Brain (organoid and tissue), 16 donors: ENCODE measurements at places on chromosomes 3 and 15.

DNA sequence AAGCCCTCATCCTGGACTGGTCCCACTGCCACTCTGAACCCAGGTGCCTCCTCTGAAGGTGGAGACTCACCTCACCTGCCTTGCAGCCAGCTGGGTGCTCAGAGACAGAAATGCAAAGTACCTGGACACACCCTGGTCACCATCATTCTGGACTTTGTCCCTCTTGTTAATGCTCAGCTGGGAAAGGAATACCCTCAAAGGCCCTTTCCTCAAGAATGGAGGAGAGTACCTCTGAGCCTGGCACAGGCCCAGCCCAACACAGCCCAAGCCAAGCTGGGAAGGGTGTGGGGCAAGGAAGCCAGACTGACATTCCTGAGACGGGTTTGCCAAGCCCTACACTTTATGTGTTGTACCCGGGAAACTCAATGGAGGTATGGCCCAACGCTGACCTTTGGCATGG lies 983 bp upstream of the ALAS1 start:
- DNase-seq: no peak

- DNase-seq: no peak
Measured at GRCh38 chr3:114624047-114624445, 330.2 kb downstream of the TIGIT start.

DNA sequence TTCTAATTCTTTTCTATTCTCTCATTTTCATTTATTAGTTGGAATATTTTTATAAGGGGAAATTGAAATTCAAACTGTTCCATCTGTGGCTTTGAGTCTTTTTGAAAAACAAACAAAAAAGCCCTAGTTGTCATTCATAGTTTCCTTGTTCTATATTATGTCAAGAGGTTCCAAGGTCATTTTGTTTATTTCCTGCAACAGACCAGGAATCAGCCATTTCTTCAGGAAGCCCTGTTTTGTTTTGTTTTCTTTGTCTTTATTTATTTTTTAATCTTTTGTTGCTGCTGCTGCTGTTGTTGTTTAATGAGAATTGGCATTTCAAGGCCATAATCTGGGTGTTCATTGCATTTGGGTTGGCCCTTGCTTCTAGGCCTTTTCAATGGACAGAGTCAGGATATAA lies 14.8 kb downstream of the LNP1 start:
- no peak for DNase-seq

GRCh38 chr3:111715911-111716523 lies 120.9 kb upstream of the ZBED2 start:
- DNase-seq: peak; percentile 45

GRCh38 chr3:63927422-63928280 lies 15.5 kb upstream of the SCAANT1 start:
- no peak for DNase-seq

DNA sequence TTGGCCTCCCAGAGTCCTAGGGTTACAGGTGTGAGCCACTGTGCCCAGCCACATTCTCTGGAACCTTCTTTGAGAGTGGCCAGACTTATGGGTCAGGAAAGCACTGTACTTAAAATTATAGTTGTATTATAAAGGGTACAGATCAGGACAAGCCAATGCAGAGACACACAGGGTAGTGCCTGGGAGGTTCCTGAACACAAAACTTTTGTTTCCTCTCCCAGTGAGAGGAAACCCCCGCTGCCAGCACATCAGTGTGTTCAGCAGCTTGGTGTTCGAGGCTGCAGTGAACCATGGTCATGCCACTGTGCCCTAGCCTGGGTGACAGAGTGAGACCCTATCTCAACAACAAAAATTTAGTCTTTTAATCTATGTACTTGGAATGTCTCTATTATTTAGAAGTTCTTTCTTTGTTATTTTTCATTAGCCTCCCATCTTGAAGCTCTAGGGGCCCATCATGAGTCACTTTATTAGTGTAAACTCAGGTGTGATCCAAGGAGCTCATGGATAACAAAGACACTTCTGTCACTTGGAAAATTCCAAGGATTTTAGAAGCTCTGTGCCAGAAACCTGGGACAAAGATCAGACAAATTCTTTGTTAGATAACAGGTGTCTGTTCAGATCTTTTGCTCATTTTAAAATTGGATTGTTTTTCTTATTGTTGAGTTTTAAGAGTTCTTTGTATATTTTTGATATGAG lies 7.8 kb downstream of the BLOC1S6 start:
- DNase-seq: no peak

GRCh38 chr3:5576277-5577011 lies 388.9 kb downstream of the EDEM1 start:
- no peak for DNase-seq

- no peak for DNase-seq
Measured at GRCh38 chr3:23816721-23817120, 11.0 kb downstream of the UBE2E1 start.

- DNase-seq: no peak
Measured at GRCh38 chr3:149623824-149624223, 34.0 kb downstream of the WWTR1 start.

DNA sequence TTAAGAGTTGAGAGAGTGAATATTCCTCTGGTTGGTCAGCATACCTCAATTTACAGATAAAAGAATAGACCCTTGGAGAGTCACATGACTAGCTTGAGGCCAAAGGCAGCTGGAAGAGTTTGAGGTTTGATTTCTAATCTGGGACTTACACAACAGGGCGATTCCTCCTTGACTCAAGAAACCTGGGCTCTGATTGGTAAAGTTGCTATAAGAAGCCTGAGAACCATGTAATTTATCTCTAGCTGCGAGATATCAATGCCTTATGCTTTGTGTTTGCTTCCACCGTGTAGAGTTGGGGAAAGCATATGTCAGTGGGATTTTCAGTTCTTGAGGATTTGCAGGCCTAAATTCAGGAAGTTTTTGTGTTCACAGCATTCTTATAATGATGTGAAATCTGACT lies 206.0 kb downstream of the KLHL25 start:
- DNase-seq: no peak

- DNase-seq: peak; percentile 28
Measured at GRCh38 chr15:27538325-27538724, 560.8 kb downstream of the OCA2 start.

- DNase-seq: no peak
Measured at GRCh38 chr3:68088216-68088615, 433.8 kb upstream of the SUCLG2 start.

- no peak for DNase-seq
Measured at GRCh38 chr3:131174752-131175151, 148.1 kb downstream of the NEK11 start.

DNA sequence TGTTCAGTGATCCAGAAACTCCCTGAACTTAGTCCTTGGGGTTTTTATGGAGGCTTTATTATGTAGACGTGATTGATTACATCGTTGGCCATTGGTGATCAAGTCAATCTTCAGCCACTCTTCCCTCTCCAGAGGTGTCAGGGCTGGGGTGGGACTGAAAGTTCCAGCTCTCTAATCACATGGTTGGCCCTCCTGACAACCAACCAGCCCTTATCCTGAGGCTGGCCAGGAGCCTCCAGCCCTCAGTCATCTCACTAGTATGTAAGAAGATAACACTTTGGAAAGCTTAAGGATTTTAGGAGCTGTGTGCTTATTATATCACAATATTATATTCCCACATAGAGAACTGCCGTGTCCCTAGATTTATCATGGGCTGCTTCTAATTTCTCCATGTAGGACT lies 142.3 kb downstream of the VPS8 start:
- no peak for DNase-seq

DNA sequence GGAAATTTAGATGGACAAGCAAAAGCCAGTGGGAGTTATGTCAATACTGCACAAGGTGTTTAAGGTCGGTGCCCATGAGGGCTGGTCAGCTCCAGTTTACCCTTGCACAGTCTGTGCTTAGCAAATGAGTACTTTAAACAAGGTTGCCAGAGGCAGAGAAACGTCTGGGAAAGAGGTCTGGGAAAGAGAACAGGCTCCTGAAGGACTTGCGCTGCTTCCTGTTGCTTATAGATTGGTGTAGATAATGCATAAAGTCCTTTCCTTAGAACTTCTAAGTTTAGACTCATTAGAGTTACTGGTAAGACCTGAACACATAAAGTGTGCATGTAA lies 162.6 kb upstream of the P2RY1 start:
- DNase-seq: no peak

GRCh38 chr15:73631915-73632669 lies 1.1 kb downstream of the NPTN start:
- peak; percentile 38 for DNase-seq

DNA sequence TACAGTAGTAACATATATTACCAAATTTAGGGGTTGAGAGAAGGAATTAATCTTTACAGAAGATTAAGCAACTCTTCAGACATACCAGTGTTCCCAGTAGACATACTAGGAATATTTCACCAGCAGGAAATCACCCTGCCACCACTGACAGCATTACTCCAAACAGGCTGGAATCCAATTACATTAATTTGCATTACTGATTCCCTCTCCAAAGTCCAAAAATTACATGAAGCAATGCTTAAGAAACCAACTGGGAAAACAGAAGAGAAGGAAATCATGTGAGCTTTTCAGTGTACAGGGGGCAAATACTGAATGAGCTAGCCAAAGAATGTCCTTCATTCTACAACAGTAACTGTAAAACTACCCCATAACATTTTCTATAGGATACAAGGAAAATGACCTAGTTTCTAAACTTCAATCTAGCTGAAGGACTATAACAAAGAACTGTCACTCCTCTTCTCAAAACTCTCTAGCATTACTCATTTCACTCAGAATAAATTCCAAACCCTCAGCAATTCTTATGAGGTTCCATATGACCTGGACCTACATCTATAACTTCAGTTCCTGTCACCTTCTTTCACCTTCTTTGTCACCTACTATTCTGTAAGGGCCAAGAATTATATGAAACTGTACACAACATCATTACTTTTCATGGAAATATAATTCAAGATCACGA lies 72.7 kb downstream of the INO80 start:
- DNase-seq: no peak

GRCh38 chr15:63491979-63492378 lies 12.4 kb upstream of the USP3 start:
- DNase-seq: no peak

DNA sequence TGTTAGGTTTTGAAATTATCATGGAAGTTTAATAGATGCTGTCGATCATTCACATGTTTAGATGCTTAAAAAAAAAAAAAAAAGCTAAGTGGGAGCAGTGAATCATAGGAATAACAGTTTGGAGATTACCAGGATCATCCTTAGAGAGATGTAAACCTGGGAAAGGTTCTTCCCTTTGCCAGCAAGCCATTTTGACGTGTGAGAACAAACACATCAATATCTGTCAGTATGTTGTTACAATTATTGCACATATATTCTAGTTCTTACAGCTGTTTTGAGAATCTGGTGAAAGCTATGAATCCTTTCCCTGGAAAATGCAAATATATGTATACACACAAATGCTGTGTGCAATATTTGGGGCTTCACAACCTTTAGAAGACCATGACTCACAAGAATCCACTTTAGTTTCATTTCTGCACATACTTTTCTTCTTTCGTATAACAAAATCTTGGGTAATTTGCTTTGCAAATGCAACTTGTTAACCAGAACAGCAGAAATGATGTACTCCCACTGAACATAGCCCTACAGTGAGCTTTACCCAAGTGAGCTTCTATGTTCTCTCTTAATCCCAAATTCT lies 12.0 kb downstream of the NFKBIZ start:
- no peak for DNase-seq

GRCh38 chr3:8868996-8869395 lies 94.3 kb downstream of the RAD18 start:
- no peak for DNase-seq

DNA sequence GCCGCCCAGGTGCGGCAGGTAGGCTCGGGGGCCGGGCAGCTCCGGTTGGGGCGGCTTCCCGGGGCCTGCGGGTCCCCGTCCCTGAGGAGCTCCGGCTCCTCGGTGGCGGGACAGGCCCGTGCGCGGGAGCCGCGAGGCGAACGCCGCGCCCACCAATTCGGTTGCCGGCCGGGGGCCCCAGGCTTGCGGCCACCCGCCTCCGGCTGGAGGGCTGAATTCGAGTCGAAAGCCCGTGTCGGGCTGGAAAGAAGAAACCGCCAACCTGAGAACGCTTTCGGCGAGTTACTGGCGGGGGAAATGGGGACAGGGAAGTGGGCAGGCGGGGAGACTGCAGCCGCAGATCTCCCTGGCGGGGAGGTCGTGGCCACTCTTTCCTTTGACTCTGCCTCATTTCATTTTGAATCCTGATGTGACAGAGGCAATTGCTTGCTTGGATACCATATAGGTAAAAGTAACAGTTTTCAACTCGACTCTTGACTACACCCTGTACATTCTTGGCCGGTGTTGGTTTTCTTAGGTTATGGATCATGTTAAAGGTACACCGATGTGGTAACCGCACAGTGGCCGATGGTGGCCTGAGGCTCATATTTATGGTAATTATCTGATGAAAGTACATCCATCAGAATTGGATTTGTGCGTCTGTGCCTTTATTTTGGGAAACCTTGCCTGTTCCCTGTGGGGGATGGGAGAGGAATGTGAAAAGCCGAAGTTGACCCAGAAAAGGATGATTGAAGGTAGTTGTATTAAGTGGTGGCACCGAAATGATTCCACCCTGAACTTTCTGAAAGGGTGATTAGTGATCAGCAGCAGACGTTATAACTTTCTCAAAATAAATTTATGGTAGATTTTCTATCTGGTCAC lies 1.7 kb downstream of the B3GNT5 start:
- peak; percentile 49 for DNase-seq

- no peak for DNase-seq
Measured at GRCh38 chr3:10561946-10562560, 56.7 kb upstream of the ATP2B2 start.

DNA sequence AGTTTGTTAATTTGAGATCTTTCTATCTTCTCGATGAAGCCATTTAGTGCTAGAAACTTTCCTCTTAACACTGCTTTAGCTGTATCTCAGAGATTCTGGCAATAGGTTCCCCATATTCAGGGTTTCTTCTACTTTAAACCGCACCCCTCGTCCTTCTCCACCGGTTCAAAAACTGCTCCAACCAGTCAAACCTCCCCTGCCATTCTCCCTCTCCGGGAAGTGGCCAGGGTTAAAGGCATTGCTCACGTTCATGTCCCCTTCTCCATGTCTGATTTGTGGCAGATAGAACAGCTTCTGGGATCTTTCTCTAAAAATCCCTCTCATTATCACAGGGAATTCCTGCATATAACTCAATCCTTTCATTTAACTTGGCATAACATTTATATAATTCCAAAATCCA lies 14.4 kb downstream of the ALDH1L1 start:
- DNase-seq: no peak

DNA sequence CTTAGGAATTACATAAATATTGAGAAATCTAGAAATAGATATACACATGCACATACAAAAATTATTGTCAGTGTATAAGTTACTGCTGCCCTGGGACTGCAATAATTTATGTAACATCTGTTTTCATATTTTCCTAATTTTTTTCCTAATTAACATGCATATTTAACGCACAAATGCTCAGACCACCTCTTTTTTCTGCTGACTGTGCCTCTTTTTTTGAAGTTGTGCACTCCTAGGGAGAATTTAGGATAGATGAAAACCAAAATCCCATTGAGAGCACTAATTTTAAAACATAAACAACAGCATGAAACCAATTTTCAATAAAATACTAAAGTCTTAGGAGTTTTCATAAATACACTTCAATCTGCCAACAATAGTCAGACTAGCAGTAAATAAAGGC lies 154.0 kb downstream of the TBC1D5 start:
- DNase-seq: no peak
